ENCODE measurements at places on chromosomes 3 and 15.
A peak's percentile ranks its signal among the peaks of the same experiment; 100 is the strongest.

GRCh38 chr3:32398531-32398930 lies 6.9 kb downstream of the CMTM7 start:
- DNase-seq: no peak

DNA sequence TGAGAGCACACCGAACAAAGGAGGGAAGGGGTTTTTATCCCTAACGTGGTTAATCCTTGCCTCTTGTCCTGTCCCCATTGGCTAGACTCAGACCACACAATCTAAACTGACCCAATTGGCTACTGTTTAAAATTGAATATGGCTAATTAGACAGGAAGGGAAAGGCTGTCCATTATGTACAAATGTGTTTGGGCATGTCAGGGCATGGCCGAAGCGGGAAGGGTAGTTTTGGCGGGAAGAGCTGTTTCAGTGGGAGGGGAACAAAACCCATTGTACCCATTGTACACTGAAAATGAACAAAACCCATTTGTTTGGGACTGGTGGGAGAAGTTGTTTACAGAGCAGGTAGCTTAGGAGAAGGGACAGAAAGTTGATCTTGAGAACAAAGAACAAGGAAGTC lies 330.9 kb upstream of the POU1F1 start:
- no peak for DNase-seq

DNA sequence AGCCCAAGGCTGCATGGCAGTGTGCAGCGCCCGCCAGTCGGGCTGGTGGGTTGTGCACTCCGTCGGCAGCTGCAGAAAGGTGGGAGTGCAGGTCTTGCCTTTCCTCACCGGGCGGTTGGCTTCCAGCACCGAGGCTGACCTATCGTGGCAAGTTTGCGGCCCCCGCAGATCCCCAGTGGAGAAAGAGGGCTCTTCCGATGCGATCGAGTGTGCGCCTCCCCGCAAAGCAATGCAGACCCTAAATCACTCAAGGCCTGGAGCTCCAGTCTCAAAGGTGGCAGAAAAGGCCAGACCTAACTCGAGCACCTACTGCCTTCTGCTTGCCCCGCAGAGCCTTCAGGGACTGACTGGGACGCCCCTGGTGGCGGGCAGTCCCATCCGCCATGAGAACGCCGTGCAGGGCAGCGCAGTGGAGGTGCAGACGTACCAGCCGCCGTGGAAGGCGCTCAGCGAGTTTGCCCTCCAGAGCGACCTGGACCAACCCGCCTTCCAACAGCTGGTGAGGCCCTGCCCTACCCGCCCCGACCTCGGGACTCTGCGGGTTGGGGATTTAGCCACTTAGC lies 4.3 kb downstream of the ISL2 start:
- peak; percentile 77 for DNase-seq

GRCh38 chr3:105774444-105775180 lies 94.2 kb downstream of the CBLB start:
- DNase-seq: no peak

- DNase-seq: peak; percentile 26
These were observed 55.8 kb downstream of the SLC41A3 start for GRCh38 chr3:126028096-126028495.

GRCh38 chr3:121835465-121835801 lies 424 bp downstream of the EAF2 start:
- no peak for DNase-seq

DNA sequence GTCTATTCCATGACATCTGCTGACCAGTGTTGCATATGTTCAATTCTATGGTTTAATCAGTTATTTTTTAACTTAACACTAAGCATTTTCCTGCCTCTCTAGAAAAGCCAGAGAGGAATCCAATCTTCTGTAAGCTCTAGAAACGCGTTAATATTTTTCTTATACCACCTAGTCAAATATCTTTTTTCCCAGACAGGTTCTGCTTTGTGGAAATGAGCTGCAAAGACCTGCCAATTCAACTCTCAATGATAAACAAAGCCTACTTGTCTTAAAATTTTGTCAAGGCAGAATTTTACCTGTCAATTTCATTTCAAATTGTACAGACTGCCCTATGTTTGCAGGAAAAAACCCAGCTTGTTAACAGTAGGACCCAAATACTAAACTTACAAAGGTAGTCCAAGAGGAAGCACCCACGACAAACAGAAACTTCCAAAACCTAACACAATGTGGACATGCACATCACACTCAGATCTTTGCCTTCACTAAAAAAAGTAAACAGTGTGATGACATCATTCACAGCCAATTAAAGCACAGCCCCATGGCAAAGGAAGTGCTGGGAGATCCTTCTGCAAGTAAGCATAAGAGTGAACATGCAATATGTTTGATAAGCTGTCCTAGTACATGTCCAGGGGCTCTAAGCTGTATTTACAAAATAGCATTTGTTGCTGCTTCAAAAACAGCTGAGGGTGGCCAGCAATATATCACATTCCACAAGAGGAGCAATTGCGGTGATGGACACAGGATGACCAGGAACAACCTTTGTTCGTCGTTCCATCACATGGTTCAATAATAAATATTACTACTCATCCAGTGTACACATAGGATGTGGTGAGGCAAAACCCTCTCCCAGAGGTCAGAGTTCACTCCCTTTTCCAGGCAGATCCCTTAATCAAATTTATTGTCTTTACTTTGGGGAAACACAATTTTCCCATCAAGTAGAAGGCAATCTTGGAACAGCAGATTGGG lies 139.4 kb upstream of the TSC22D2 start:
- no peak for DNase-seq

- DNase-seq: no peak
These were observed 8.8 kb upstream of the OCA2 start for GRCh38 chr15:28107904-28108275.

- no peak for DNase-seq
These were observed 145.0 kb downstream of the CMSS1 start for GRCh38 chr3:99962703-99963102.

GRCh38 chr15:91289324-91289723 lies 189.3 kb downstream of the SV2B start:
- no peak for DNase-seq

DNA sequence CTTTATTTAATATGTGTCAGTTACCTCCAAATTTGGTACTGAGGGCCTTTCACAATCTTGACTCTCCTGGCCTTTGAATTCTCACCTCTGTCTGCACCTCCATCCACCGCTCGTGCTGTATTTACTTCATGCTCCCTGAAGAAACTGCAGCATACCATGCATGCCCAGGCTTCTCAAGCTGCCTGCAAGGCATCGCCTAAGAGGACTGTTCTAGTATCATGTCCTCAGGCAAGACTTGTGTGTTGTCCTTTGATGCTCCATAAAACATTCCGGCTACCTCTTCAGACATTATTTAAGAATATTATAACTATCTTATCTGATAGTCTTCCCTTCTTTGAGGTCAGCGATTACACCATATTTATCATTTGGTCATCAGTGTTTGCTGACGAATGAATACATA lies 682.5 kb downstream of the NR2F2 start:
- no peak for DNase-seq

DNA sequence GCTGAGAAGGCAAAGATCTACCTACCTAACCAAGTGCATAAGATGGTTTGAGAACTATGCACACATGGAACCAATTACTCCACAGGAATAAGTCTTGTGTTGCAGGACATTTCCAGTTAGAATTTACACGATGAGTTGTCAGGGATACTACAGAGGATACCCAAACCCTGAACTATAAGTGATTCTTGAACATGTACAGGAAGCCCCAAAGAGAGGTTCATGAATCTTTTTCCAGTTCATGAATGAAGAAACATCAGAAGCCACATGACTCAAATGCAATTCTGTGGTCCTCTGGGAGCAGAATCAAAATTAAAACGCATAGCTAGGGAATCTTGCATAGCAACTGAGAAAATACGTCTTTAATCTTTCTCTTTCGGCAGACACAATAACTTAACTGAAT lies 114.1 kb upstream of the LMCD1 start:
- no peak for DNase-seq
